ENCODE measurements at places on chromosomes 2 and 18.
A peak's percentile ranks its signal among the peaks of the same experiment; 100 is the strongest.

DNA sequence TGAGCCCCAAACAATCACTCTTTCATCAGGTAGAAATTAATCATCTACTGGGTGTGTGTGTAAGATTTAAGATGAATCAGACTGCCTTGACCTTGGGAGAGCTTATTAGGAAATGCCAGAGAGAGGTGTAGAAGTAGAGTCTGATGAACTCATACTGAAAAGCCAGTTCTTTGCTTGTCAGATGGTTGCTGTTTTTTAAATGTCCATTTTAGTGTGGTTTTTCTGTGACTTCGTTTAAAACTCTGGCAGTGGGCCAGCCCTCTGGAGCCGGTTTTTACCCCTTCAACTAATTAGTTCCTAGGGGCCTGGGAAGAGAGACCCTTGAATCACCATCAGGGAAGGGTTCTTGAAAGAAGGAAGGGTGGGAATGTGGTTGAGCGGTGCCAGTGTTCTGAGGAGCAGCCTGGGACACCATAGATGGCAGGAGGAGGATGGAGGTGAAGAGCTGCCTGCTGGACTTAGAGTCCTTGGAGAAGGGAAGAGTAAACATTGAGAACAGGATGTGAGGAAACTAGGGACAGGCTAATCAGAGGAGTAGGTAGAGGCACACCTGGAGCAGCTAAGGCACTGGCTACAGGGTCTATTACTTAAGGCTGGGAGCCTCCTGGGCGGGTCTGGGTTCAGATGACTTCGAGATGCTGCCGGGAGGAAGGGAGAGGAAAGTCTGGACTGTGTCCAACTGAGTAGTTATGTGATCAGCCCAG lies 66.1 kb downstream of the LRRFIP1 start:
- DNase-seq: no peak

DNA sequence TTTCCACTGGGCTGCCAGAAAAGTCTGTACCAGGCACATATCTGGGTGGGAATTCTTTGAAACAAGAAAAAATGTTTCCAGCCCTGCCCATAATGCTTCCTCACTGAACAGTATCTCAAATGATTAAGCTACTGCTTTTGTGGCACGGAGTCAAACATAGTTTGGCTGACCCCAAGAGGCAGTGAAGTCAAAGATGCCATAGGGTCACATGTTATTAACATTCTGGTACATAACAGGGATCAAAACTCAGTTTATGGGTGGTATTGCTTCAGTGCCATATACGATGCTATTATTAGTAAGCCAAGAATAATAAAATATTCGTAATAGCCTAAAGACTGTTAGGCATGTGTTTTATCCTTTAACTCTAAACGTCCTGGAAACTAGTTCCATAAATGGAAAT lies 112.4 kb downstream of the FEZ2 start:
- DNase-seq: no peak

DNA sequence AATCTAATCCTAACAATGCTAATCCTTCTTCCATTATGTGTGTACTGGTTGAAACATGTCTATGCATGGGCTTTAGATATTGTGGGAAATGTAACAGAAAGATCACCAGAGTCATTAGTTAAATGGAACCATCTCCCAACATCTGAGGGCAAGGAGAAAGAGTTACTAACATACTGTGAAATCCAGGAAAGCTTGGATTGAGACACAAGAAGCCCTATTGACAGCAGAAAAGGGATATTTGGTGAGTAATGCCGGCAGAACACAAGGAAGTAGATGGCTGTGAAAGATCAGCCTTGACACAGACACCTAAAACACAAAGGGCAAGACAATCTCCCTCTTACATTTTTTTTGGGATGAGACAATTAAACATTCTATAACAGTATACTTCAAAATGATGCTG lies 28.5 kb upstream of the LAMA1 start:
- DNase-seq: no peak

GRCh38 chr2:143379955-143380354 lies 250.7 kb downstream of the ARHGAP15 start:
- DNase-seq: no peak

DNA sequence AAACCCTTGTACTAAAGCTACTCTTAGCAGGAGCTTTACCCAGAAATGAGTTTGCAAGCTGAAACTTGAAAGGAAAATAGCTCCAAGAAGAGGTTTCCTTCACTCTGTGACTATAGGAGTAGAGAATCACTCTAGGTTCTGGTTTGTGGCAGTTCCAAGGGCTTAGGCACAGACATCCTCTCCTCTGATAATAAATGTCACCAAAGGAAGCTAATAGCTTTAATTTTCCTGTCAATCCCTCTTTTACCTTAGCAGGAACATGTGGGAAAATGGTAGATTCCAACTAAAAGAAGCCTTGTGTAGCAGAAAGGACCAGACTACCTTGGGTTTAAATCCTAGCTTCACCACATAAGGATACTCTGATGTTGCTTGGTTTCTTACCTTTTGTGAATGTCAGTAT lies 104.0 kb downstream of the FSHR start:
- DNase-seq: no peak

DNA sequence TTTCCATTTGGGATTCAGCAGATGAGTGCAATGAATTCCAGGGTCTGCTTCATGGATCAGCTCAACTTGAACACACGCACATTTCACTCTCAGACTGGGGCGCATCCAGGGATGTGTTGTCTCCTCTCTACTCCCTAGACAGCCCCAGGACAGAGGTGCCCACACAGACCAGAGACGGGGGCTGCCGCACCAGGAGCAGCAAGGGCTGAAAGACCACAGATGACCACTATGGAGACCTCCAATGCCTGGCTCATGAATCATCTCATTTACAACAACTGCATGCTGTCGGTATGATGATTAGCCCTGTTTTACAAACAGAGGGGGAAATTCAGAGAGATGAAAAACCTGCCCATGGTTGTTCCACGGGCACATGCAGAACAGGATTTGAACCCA lies 63.1 kb downstream of the CYP26B1 start:
- no peak for DNase-seq

GRCh38 chr2:179569831-179570233 lies 291.6 kb downstream of the ZNF385B start:
- DNase-seq: no peak

DNA sequence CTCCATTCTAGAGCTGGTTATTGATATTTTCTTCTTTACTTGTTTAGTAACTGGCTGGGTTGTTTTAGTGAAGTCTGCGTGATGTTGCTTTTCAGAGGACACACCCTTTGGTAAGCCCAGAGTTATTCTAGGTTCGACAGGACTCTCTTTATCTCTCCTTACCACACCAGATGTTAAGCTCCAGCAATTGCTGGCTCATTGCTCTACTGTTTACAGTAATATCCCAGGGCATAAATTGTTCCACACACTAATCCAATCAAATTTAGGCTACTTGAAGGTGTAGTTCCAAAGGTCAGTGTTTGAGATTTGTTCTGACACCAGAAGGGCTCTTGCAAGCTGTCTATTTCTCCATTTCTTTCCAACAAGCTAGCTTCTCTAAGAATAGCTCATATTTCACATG lies 506.6 kb downstream of the NR4A2 start:
- DNase-seq: no peak

- DNase-seq: no peak
These were observed 180.9 kb upstream of the HS6ST1 start for GRCh38 chr2:128499367-128500137.

GRCh38 chr2:66771359-66771976 lies 336.5 kb downstream of the MEIS1 start:
- DNase-seq: no peak

DNA sequence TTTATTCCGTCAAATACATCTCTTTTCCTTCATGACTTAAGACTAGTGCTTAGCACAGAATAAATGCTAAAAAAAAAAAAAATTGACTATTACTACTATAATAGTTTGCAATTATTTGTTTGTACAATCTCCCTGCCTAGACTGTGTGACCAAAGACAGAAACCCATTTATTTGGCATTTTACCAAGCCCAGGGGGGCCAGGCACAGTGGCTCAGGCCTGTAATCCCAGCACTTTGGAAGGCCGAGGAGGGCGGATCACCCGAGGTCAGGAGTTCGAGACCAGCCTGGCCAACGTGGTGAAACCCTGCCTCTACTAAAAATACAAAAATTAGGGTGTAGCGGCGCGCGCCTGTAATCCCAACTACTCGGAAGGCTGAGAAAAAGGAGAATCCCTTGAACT lies 1.4 kb downstream of the ASB3 start:
- DNase-seq: no peak

DNA sequence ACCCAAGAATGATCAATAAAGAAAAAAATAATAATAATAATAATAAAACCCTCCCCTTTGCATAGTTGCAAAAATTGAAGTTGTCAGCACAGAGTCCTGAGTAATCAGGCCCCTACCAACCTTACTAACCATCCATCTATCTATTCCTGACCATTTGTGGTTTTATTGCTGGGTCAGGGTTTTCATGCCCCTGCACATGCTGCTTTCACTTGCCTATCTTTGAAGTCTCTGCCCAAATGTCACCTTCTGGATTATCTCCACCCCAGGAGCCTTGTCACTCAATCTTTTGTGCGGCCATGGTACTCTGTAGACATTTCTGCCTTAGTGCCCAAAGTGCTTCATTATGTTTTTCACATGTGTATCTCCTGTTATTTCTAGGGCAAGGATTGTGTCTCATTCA lies 35.1 kb downstream of the SLC30A6 start:
- DNase-seq: no peak

- DNase-seq: no peak
These were observed 11.3 kb downstream of the MEIS1 start for GRCh38 chr2:66445925-66446871.

DNA sequence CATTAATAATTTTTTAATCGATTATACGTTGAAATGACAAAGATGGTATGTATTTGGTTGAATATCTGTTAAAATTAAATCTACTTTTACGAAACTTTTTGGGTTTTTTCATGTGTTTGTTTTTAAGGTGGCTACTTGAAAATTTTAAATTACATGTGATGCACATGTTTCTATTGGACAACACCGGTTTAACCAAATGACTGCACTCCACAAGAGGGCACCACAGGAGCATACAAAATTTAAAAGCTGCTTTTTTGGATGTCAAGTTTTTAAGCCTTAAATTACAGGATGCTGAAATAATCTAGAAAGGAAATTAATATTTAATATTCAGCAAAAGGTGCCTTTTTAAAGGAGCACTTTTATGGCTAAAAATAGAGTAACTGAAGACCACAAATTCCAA lies 98.7 kb downstream of the ACVR1 start:
- no peak for DNase-seq

- DNase-seq: no peak
These were observed 1.4 kb downstream of the MSH2 start for GRCh38 chr2:47404356-47404755.

GRCh38 chr2:129733041-129733440 lies 246.4 kb upstream of the RAB6C start:
- DNase-seq: no peak

- DNase-seq: no peak
These were observed 131.0 kb downstream of the SNTG2 start for GRCh38 chr2:1081451-1082225.

- no peak for DNase-seq
These were observed 28.2 kb downstream of the CDKL4 start for GRCh38 chr2:39215545-39215944.

- no peak for DNase-seq
These were observed 159.2 kb upstream of the DTNA start for GRCh38 chr18:34550902-34551301.

- DNase-seq: no peak
These were observed 395.6 kb upstream of the HS6ST1 start for GRCh38 chr2:128714285-128714684.

DNA sequence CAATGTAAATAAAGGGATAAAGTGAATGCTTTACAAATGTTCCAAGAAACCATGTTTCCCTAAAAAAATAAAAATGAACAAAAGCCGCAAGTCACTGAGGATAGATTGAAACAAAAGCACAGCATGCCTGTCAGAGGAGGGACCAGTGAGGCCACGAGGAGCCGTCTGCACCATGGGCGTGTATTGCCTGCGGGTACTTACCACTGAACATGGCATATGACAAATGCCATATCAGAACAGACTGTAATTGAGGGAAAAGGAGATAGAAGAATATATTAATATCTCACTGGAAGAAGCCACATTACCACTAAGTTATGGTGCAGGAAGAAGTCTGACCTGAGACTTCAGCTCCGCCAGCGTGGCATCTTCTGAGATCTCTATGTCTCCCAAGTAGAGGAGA lies 75.8 kb downstream of the USP40 start:
- DNase-seq: no peak

- no peak for DNase-seq
These were observed 229.5 kb downstream of the ETAA1 start for GRCh38 chr2:67626656-67627055.

GRCh38 chr2:88187038-88187676 lies 17.0 kb downstream of the THNSL2 start:
- DNase-seq: peak; percentile 18

- DNase-seq: no peak
These were observed at the start of gene RTKN for GRCh38 chr2:74441690-74442482. Gene RTKN (minus strand): TSS chr2:74441937. CDS start chr2:74441816, 121 bp downstream.

DNA sequence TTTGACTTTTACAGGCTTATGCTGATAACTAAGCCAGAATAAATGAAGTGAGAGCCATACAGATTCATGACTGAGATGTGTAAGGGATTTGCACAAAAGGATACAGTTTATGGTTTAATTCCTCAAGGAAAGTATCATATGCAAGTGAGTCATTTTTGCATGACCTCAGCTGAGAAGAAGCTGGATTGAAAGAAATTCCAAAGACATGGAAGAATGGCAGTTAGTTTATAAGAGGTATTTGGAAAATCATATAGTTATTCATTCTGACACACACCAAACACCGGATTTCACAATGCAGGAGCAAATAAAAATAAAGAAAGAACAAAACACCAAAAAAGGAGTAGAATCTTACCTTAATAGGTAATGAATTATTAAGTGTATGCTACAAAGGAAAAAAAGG lies 83.2 kb upstream of the RND3 start:
- DNase-seq: no peak

- no peak for DNase-seq
These were observed 285.1 kb downstream of the SLC4A3 start for GRCh38 chr2:219912491-219912921.

- DNase-seq: no peak
These were observed 176.7 kb downstream of the IKZF2 start for GRCh38 chr2:212974692-212975091.

DNA sequence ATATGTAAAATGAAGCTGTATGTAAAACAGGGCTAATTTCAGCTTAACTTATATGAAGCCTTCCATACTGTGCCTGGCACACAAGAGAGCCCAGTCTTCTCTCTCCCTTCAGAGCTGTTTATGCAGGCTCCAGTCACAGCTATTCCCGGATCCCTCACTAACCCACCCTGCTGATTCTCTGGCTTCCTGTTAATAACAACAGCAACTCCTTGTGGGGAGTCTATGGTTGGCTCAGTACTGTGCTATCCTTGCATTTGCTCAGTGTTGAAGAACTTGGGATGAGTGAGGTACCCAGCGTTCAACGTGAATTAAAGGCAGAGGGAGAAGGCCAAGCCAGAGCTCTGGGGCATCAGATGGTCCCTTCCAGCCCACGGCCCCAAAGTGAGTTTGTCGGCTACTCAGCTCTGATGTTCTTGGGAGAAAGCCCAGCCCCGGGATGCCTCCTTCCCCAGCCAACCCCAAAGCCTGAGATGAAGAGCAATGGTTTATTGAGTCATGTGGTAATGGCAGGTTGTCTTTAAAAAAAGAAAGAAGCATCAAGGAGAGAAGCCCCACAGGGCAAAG lies 43.2 kb downstream of the PSD4 start:
- DNase-seq: no peak

GRCh38 chr2:111121828-111122630 lies 1.3 kb downstream of the BCL2L11 start:
- DNase-seq: peak; percentile 46

- DNase-seq: no peak
These were observed 4.6 kb downstream of the PIGN start for GRCh38 chr18:62182220-62182619.

GRCh38 chr2:180571559-180571958 lies 408.8 kb upstream of the UBE2E3 start:
- DNase-seq: no peak
